ENCODE measurements at places on chromosomes 11 and 22.

GRCh38 chr22:49942565-49943404 is 17.8 kb upstream of the PIM3 start:
- DNase-seq: no peak

- DNase-seq: no peak
Measured at GRCh38 chr11:92504004-92504403, 279.4 kb downstream of the FAT3 start.

- no peak for DNase-seq
Measured at GRCh38 chr11:103528046-103528445, 418.8 kb downstream of the DYNC2H1 start.

DNA sequence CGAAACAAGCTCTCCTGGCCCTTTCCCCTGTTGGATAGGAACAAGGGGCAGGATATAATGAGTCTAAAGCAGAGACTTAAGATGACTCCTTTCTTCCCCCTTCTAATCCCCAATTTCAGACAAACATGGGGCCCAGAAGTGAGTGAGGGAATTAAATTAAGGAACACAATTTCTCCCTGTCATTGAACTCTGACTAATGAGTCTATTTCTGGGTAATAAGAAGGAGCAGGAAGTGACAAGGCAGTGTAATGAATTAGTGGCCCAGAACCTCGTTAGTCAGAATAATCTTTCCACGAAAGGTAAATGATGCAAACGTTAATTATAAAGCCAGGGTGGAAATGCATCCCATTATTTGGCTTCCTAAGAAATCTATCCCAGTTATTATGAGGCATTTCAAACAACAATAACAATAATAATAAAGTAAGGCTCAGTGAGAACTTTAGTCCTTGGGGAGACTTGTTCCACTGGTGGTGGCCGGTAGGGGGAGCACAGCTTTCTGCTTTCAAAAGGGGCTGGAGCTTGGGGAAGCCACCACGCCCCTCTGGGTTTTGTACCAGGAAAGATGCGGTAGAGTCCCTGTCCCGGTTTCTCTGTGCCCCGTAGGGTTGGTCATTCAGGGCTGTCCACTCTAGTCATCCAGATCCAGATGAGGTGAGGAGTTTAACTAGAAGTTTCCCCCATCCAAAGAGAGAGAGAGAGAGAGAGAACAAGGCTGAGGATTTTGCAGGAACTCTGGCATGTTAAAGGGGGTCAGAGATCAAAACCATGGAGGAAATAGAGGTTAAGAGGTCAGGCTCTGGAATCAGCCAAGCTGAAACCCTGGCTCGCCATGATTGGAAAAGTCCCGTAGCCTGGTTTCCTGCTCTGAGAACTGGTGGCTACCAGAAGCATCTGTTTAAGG is 298.3 kb downstream of the NTM start:
- DNase-seq: peak; percentile 63

- no peak for DNase-seq
Measured at GRCh38 chr11:8258289-8258688, 5.4 kb downstream of the LMO1 start.

GRCh38 chr22:23531966-23532705 is 48.0 kb downstream of the IGLL1 start:
- DNase-seq: no peak

DNA sequence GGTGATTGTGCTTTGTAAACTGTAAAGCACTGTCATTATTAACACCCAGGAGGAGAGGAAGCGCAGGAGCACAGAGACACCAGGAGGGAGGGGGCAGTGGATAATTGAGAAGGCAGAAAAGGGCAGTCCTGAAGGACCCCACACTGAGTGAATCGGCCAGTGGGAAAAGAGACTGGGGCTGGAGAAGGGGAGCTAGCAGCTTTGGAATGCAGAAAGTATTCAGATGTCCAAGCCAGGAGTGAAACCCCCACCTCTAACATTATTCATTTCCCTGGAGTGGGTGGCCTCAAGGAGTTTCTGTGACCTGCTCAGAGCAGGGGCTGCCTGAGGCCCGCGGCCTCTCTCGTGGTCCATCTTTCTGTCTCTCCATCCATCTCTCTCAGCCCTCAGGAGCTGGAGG is 38.0 kb upstream of the CDON start:
- DNase-seq: no peak

DNA sequence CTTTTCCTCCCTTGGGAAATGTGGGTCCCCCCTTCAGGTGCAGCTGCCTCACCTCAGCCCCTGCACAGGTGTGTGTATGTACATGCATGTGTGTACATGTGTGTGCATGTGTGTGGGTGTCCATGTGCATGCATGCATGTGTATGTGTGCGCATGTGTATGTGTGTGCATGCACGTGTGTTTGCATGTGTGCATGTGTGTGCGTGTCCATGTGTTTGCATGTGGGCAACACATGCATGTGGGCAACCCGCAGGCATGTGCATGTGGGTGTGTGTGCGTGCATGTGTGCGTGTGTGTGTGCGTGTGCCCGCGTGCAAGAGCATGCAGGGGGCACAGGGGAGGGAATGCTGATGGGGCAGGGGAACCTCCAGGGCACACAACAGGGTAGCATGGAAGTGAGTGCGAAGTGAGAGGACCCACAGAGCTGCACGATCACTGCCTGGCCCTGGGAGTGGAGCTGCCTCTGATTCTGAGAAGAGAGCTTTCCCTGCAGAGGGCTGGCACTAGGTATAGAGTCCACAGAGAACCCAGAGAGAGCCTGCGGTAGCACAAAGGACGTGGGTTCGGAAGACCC is 14.6 kb upstream of the BAIAP2L2 start:
- DNase-seq: no peak

DNA sequence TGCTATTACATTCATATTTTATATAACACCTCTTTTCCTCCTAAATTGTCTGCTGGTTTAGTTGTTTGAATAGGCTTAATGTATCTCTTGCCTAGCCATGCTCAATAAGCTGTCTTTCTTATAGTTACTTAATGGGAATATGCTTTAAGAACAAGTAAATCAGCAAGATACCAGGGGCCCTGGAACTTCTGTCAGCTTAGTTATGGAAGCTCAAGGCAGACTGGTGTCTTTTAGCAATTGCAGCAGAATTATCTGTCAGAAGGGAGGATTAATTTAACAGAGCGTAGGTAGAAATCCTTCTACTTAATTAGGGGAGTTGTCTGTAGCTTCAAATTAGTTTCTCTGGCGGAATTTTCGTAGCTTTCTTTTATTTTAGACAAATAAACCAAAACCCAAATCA is 94.9 kb downstream of the C11orf91 start:
- DNase-seq: no peak

DNA sequence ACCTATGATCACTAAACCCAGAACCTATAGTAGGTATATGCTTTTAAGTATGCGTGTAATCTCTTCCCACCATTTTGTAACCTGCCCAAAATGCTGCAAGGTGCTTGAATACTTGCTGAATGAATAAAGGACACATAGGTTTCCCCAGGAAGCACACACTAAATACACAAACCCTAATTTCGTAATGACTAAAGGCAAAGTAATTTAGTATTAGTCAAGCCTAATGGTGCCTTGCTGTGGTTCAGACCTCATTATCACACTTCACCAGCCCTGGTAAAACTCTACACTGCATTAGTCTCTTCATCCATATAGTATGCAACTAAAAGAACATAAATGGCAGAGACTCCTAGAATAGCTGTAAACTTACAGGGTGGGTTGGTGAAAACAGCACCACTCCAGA is 289.0 kb upstream of the PITPNB start:
- DNase-seq: no peak
